ENCODE measurements at places on chromosomes 1 and 21.

DNA sequence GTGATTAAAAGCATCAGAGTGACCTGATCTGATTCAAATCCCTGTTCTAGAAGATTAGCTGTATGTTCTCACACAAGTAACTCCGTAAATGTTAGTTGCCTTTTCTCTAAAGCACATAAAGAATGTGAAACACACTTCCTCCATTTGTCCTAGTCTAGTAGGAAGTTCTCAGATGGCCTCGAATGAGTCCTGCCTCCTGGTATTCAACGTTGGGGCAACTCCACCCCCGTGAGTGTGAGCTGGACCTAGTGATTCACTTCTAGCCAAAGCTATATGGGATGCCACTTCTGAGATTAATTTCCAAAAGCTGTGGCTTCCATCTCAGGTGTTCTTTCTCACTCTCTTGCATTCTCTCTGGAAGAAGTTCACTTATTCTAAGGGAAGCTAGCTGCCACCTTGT is 267.6 kb downstream of the GPATCH2 start:
- DNase-seq = no peak

- peak; percentile 87 for DNase-seq
Observed at GRCh38 chr1:108897865-108898720, 21.3 kb downstream of the GPSM2 start.

GRCh38 chr1:229856009-229856650 is 210.9 kb upstream of the GALNT2 start:
- peak; percentile 73 for DNase-seq

DNA sequence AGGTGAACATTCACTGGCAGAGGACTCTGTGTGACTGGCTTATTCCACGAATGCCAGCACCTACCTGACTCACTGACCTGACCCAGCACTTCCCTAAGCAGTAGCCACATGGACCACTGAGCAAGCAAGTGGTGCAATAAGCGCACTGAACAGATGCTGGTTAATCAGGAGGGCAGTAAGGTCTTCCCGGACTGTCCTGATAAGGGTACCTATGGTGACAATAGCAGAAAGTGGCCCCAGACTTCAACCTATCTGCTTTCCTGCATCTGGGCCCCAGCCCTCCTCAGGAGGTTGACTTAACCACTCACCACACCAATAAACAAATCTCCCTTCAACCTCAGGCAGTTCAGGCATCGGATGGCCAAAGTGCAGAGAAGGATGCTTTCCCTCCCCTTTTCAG is 65.7 kb downstream of the SETD4 start:
- DNase-seq = peak; percentile 53

All from hematopoietic multipotent progenitor cell treated with erythropoietin and hydrocortisone succinate and interleukin-3 and kit ligand, for 4 days (in vitro differentiated cells).